Muscle of back (tissue), 13 donors: ENCODE measurements at places on chromosomes 6 and 20. TPM values are rescaled to one million over a fixed set of nuclear protein-coding genes. Genes with fewer than 3 reads are reported as not detected.

DNA sequence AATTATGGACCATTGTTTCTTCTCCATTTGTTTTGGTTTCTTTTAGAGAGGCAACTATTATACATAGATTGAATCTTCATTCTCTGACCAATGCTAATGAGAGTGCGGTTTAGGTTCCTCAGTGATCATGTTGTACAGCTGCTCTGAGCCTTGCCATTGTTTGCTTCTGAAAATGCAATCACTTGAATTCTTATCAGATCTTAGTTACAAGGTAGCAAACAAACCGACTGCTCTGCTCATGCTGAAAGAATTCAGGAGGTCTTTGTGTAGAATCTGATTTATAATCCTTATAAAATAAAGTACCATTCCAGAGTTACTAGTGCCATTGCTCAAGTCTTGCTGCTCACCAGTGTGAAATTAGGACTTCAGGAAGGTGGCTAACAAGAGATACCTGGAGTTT is 569.1 kb upstream of the ID4 start:
- DNase-seq: no peak

Gene CD93
- 61.5 TPM for polyA plus RNA-seq

GRCh38 chr6:114055349-114055748 is 84.4 kb upstream of the HDAC2 start:
- DNase-seq: no peak

Gene TDRD6
- 0.56 TPM for polyA plus RNA-seq

Gene DCDC2
- 0.11 TPM for polyA plus RNA-seq

Gene HRH3
- 0.54 TPM for polyA plus RNA-seq

- DNase-seq: peak; percentile 79
Observed at GRCh38 chr6:273551-274058, 18.7 kb upstream of the DUSP22 start.

GRCh38 chr6:45447716-45448115 is 70.0 kb upstream of the SUPT3H start:
- no peak for DNase-seq

Gene GPR63
- polyA plus RNA-seq: 1.6 TPM

DNA sequence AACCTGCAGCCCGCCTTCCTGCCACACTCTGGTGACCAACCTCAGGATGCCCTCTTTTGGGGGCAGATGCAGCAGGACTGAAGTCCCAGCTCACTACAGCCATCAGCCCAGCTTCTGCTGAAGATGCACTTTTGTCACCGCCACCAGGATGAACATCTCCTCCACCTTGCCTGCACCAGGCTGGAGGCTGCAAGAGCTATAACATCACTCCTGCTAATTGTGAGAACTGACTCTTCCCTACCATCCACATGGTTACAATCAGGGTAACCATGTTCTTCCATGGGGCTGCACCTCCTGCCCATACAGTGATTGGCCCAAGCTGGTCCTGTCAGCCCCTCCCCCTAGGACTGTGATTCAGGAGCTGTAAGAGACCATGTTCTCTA is 2.0 kb upstream of the ACTL10 start:
- DNase-seq: no peak

DNA sequence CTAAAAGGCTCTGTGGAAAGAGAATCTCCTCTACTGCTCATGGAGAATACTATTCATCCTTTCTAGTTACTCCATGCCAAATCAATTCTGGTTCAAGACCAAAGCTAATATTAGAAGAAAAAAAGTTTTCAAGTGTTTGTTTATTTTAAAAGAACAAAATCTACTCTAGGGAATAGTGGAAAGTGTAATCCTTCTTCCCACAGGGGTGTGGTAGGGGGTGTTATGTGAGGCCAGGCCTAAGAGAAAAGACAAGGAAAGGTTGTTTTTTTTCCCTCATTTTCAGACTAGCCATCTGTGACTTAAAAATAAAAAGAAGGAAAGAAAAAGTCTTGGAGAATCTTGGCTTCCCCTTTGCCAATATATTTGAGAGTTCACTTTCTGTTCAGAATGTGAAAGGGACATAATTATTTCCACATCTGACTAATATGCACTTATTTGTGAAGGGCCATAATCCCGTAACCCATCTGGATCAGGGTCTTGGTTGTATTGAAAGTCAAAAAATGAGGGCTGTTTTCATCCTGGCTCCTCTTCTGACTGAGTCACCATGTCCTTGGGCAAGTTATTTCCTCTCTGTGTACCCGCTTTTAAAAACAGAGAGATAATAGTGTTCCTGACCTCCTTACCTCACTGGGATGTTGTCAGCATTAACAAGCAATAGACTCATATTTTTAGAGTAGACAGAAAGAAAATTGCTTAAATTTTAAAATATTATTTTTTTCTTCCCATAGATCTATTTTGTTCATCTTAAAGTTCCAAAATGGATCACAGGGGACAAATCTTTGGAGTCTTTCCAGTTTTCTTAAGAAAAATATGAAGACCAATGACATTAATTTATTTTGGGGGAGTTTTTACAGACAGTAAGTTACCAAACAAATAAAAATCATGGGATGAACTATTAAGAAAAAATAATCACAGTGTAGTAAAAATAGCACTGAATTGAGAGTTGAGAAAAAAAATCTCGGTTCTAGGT is 233.7 kb downstream of the IBTK start:
- peak; percentile 74 for DNase-seq

- DNase-seq: no peak
Observed at GRCh38 chr20:62297449-62298227, 5.2 kb upstream of the ADRM1 start.

DNA sequence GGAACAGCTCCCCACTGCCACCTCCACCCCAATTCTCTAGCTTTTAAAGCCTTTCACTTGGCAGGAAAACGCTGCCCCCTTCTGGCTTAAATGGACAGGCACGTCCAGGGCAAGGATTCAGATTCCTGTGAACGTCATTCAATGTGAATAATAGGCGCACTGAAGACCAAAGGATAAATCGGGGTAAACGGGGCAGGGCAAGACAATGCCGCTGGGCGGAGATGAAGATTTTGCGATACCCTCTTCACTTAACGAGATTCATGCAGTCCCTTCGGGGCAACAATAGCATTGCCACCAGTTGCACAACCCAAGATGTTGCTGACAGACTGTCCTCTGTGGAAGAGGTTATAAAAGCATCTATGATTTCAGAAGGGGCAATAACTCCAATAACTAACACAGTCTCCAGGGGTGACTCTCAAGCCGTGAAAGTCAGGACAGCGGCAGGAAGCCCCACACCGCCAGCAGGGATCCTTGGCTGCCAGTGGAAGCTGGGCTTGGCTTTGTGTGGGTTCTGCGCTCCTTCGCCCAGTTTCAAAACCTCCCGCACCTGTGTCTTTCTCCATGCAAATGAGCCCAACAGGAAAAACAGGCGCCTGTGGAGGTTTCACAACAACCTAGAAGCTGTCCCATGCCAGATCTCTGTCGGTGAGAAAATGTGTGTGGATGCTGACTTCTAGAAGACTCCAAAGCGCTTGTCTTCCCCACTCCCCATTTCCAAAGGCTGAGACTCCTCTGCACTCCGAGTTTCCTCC is 291.8 kb downstream of the BMP7 start:
- peak; percentile 15 for DNase-seq
